Bronchial epithelial cell (primary cell): ENCODE measurements at places on chromosomes 6 and 20. TPM values are rescaled to one million over a fixed set of nuclear protein-coding genes. Genes with fewer than 3 reads are reported as not detected.

The ACSS1 gene
- 0.64 and 1.8 TPM in 2 replicates for total RNA-seq

The MUC22 gene
- under 0.01 TPM in 1 of 2 replicates, not detected in the other for total RNA-seq

The MATN4 gene
- total RNA-seq: 0.13 and 0.26 TPM in 2 replicates

The RAB44 gene
- total RNA-seq: under 0.01 TPM in 2 replicates

The TFAP2D gene
- not detected in 2 replicates for total RNA-seq
